ENCODE measurements at places on chromosomes 7 and 10.

DNA sequence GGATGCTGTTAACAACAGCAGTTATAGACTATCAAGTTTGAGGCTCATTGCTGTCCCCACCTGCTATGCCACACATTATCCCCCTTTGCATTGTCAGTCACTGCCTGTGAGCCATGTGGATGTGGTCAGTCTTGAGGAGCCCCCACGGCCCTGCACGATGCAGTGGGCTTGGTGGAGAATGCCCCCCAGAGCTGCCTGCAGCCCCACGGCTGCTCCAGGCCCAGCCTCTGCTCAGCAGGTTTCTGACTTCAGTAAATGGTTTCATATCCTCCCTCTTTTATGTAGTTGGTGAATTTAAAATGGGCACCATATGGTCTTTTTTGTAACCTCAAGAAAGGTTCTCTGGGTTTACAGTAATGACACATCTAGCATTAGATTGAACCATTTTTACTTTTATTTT, 164.1 kb downstream of the EBF3 start:
- DNase-seq, result no peak

- no peak for DNase-seq
These were observed 190.4 kb downstream of the CTTNBP2 start for GRCh38 chr7:117682681-117683385.

GRCh38 chr7:114818501-114818900, 103.4 kb upstream of the MDFIC start:
- DNase-seq, result no peak

DNA sequence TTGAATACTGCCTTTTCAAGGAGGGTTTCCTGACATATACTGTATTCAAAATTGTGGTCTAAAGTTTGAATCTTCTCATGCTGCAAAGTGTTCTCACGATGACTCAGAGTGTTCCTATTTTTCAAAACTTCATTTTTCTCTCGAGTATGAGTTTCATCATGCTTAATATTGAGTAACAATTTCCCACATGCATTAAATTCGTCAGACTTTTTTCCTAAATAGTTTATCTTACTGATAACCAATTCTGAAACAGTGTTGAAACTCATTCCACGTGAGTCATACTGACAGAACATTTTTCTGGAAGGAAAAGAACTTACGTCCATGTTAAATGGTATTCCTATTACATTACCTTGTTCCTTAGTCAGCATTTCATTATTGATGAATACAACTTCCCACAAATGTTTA, 44.1 kb downstream of the ZNF33B start:
- no peak for DNase-seq

- no peak for DNase-seq
These were observed 3.7 kb downstream of the ANXA11 start for GRCh38 chr10:80201608-80202141.

- DNase-seq, result no peak
These were observed 21.7 kb upstream of the PCGF5 start for GRCh38 chr10:91198781-91199180.

- no peak for DNase-seq
These were observed 242.4 kb upstream of the KIAA1217 start for GRCh38 chr10:23966504-23967051.

DNA sequence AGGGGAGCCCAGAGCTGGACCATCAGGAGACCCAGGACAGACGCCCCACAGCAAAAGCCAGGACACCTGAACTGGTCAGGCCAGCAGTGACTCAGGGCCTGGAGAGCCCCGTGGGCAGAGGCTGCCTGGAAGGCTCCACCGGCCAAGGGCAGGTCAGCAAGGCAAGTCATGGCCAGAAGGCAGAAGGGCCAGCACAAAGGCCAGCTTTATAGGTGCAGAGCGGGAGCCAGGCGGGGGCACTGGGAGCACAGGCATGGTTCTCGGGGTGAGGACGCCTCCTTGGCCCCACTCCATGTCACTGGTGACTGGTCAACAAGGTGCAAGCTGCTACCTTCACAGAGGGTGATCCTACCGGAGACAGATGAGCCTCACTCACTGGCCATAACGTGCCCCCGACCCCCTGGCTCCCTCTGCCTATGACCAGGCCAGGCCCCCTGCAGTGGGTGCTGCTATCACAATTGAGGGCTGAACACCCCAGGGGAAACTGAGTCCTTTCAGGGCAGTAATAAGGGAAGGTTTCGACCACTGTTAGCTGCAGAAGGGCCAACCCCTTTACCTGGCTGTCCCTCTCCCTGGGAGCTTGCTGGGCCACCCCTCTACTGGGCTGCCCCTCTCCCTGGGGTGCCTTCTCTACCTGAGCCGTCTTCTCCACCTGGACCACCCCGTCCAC, 317.4 kb downstream of the PTPRN2 start:
- no peak for DNase-seq

DNA sequence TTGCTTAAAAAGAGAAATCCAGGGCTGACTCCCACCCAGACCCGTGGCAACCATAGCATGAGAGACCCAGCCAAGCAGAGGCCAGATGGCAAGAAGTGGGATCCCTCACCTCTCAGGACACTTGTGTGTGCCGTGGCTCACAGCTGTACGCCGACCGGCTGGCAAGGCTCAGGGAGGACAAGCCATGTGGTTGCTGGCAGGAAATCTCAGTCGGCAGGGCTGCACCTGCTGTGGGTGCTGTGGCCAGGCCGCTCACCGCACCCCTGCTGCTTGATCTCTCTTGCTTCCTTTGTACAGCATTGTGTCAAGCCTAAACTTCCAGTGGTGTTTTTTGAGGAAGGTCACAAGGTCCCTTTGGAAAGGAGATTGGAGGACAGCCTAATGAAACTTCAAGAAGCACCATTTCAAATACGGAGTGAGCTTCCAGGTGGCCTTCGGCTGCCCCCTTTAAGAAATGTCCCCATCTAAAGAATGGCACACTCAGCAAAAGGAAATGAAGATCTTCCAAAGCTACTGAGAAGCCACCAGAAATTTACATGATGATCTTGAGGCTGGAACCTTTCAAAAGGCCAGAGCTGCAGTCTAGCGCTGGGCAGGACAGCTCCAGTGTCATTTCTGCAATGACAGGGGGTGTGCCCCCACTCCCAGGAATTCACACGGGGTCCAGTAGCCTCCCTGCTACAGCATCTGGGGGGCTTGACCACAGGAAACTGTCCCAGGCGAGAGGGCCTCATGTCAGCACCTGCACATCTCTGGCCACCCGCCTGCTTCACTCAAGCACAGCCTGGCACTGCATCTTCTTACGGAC, 409.0 kb upstream of the MGMT start:
- peak; percentile 14 for DNase-seq

DNA sequence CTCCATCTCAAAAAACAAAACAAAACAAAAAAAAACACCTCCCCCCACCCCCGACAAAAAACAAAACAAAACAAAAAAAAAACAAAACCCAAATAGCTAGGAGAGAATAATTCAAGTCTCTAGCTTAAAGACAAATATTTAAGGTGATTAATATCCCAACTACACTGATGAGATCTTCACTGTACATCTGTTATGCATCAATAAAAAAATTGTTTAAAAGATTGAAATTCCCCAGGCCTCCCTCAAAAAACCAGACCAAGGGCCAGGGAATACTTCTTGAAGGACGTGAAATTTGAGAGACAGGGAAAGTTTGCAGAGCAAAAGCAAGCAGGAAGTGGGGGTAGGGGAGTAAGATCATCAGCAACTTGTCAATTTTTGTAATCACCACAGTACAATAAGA, 232.6 kb downstream of the REEP3 start:
- no peak for DNase-seq

DNA sequence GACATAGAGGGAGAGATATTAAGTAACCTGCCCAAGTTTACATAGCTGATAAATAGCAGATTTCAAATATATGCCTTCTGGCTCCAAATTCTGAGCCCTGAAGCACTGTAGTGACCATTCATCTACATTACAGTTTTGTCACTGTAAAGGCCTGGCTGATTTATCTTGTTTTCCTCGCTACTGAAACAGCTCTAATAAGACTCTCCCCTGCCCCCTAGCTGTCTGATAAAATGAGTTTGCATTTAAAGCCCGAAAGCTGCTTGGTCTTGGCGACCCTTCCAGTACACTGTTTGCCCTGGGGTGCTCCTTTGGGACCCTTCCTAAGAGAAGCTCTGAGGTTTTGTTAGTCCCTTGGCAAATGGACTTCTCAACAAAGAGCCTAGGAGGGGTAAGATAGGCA, 59.7 kb upstream of the RAB11FIP2 start:
- DNase-seq, result no peak

DNA sequence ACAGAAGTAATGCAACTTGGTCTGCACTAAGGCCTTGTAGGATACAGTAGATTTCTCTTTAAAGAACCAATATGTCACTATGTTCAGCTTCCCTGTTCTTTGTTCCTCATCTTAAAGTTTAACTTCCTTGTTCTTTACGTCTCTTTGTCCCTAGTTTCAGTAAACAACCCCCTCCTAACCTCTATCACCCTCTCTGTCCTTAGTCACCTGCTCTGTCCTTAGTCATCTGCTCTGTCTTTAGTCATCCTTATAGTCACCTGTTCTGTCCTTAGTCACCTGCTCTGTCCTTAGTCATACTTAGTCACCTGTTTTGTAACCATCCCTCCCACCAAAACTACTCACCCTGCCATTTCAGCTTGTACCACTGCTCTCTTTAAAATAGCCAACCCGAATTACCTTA, 144.6 kb upstream of the TMEM106B start:
- no peak for DNase-seq

DNA sequence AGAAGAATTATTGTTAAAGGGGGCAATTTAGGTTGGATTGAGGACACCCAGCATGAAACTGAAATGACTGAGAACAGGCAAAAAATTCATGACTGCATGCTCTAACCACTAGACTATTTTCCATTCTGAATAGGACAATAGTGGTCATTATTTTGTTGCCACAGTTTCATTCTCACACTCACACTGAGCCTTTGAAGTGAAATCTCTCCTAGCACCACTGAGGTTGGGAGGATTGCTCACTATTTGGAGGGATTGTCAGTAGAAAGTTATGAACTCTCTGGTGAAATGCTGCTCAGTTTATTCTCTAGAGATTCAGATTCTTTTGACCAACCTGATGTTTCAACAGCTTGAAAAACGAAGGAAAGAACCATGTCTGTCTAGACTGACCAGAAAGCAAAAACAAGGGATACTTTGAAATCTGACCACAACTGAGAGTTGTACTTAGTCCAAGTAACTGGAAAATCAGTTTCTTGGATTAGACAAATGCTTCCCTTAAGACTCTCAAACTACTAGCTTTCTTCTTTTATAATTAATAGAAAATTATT, 191.2 kb downstream of the DYNC1I1 start:
- DNase-seq, result no peak

GRCh38 chr7:29478226-29478625, 85.4 kb upstream of the PRR15 start:
- DNase-seq, result no peak

DNA sequence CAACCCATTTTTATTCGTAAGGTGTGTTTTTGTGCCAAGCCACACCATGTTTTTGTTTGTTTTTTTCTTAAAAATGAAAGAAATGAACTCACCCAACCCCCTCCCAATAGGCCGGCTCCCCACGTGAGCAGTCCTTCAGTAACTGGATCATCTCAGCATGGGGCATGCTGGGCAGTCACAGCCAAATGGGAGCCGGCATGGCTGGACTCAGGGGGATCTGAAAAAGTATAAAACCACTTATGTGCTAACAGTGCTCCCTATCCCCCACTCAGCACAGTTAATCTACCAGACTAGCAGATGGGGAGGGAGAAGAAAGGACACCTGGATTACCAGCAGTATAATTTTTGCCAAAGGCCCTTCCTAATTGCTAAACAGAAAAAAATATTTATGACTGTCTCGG, 39.3 kb downstream of the BAZ1B start:
- DNase-seq, result no peak

DNA sequence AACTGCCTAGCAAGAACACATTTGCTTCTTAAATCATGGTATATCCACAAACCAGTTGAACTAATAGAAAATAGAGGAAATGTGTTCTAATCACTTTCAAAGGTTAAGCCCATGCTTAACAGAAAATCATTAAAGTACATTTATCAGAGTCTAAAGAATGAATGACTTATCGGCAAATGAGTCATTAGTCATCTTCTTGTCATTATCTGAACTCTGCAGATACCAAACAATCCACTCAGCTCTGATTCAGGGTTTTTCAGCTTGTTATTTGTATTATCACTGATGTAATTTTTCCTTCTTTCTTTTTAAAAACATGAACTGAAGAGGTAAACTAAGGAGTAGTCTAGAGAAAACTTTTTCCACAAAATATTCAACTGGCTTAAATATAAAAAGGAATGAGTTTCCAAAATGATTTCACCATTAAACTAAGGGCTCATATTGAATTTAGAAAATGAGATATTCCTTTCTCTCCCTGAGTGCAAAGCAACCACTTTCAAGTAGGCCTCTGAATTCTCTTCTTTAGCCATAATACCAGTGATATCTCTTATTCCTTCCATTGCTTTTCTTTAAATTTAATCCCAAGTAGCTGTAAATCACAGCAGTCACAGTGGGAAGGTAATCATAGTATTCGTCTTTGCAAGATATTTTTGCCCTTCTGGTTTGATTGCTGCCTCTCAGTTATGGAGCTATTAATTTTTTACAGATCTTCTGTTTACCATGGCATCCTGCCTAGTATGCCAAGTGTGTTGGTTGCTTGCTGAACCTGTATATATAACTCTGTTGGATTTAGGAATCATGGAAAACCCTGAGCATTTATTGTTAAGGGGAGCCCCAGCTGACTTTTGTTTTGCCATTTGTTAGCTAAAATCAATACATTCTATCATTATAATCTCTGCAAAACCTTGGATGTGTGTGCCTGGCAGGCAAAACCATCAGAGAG, 125.1 kb downstream of the THSD7A start:
- DNase-seq, result no peak

- DNase-seq, result no peak
These were observed 72.0 kb downstream of the DGKI start for GRCh38 chr7:137774793-137775201.
